ENCODE measurements at places on chromosomes 16 and 17.

GRCh38 chr17:44518032-44518431 lies 14.8 kb upstream of the GPATCH8 start:
- DNase-seq, result no peak

- no peak for DNase-seq
Observed at GRCh38 chr17:39069114-39069756, 82.2 kb downstream of the PLXDC1 start.

GRCh38 chr17:63549289-63549945 lies 860 bp upstream of the DCAF7 start:
- DNase-seq, result no peak

DNA sequence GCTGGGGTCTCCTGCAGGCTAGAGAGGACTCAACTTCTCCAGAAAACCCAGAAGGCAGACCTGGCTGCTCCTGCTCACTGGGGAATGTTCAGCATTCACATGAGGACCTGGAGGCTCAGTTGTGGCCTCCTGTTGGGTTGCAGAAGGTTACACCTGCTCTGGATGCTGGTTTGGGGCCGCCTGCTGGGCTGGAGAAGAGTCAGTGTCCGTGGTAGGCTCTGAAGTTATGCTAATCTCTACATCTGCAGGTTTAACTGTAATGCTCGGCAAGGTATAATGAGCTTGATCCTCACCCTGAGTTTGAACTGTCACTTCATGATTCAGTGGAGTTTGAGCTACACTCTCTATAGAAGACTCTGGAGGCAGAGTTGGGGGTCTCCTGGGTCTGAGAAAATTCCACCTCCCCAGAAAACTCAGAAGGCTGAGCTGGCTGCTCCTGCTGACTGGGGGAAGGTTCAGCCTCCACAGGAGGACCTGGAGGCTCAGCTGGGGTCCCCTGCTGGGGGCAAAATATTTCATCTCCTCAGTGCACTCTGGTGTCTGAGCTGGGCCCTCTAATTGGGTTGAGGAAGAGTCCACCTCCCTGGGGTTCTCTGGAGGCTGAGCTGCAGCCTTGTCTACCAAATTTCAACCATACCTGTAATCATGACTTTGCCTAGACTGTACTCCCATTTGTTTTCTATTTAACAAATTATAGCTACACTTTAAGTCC lies 23.5 kb downstream of the RDM1 start:
- no peak for DNase-seq

DNA sequence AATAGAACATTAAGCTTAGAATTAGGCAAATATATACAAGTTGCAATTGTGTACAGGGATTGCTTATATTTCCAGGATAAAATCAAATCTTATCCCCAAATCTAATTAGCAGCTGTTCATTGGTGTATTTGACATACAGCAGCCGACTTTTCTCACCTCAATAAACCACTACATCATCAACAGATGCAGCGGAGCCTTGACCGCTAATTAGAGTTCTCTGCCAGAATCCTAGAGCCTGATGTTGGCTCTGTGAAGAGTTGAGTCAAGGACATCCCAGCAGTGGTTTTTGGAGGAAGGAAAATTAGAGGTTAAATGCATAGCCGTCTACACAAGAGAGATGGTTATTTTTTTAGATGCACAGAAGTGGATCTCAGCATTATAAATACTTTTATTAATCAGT lies 221.9 kb upstream of the CACNG5 start:
- no peak for DNase-seq

DNA sequence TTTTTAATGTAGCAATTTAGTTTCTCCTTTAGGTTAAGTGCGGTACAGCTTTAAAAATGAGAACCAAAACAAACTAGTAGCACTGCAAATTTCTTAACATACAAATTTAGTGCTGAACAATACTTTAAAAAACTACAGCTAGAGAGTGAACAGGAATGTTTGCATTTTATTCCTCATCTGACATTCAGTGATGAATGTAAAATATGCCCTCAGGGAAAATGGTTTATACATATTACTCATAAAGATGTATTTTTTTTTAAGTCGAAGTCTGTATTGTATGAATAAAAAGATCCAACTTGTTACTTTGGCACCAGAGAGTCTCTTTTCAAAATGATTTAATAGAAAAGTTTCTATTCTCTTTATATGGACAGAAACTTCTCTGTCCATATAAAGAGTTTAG lies 96.8 kb downstream of the BRIP1 start:
- no peak for DNase-seq

DNA sequence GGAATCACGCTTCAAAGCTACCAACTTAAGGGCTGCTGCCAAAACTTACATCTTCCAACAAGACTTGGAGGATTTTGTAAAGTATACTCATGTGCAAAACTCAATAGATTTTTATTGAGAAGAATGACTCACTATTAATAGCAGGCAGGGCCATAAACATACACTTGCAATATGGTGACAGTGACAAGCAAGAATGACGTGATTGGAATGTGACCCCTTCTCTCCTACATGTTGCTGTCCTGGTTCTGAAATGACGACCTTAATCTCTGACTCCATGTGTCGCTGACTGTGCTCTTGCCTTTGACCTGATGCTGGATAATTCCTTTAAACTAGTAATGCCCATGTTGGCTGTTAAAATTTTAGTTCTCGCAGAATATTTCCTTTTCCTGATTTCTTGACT lies 174.5 kb downstream of the PARN start:
- no peak for DNase-seq

- DNase-seq, result no peak
Observed at GRCh38 chr16:72362973-72363372, 191.0 kb upstream of the PMFBP1 start.

DNA sequence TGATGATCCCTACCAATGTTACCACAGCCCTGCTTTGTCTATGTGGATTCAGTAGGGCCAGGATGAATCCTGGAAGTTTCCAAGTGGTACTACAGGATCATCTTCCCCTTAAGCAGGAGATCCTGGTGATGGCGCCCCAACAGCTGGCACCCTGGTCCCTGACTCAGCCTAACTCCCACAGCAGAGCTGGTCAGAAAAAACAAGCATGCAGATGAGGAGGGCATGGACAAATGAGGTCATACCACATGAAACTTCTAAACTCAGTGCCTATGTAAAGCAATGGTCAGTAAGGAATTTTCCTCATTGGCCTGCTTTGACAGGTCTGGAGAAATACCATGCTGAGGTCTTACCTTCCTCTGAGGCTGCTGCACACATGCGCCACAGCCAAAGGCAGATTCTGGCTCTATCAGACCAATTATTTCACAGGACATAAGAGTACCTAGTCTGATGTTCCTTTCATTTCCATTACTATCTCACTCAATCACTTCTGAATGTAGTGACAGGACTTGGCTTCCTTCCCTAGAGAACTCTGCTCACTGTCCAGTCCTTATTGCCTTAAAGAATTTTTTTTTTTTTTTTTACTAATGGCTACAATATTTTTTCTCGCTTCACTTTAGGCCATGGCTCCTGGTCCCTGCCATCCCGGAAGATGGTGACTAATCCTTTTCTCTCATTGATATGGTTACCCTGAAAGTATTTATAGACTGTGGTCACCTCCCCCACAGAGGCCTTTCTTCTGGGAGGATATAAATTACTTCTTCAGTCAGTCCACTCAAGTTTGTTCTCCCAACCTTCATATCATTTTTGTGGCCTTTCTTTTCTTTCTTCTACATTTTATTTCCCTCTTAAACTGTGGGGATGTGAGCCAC lies 525.2 kb upstream of the PSMD7 start:
- no peak for DNase-seq

GRCh38 chr16:6576113-6576512 lies 756.5 kb upstream of the RBFOX1 start:
- DNase-seq, result no peak

DNA sequence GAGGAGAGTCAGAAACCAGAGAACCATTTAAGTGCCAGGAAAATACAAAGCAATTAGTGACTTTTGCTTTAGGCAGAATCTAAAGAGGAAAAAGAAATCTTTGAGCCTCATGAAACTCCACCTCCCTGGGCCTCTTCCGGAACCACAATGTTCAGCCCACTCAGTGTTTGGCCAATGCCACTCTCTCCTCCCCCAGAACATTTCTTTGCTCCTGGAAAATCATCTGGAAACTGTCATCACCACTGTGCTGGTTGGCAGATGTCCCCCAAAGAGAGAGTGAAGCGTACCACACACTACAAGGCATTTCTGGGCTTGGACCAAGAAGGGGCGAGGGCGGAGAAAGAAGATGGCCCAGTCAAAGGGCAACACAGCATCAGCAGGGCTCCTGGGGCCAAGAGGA lies 7.1 kb upstream of the SOX9 start:
- no peak for DNase-seq

DNA sequence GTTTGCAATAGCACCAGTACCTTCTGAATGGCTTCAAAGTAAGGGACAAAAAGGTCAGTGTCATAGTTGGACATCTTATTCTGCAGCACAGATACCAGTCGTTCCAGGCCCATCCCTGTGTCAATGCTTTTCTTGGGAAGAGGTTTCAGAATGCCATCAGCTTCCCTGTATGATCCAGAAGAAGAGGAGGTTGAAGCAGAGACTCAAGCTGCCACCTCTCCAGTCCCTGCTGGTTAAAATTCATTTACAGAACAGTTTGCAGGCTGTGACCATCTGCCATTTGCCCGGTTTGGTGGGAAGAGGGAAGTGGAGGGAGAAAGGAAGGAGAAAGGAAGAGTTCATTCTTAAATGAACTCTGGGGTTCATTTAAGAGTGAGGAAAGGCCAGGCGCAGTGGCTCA lies 18.4 kb upstream of the EXOSC6 start:
- no peak for DNase-seq

- no peak for DNase-seq
Observed at GRCh38 chr17:14923981-14924380, 341.1 kb downstream of the PMP22 start.

GRCh38 chr16:14036889-14037288 lies 34.2 kb upstream of the MRTFB start:
- DNase-seq, result no peak

- no peak for DNase-seq
Observed at GRCh38 chr16:57091975-57092785, at the start of gene CPNE2. Gene CPNE2 (plus strand): TSS chr16:57092583. CDS start chr16:57110743, 18,160 bp downstream.

- DNase-seq, result peak; percentile 25
Observed at GRCh38 chr17:9309216-9309615, 266.4 kb downstream of the STX8 start.

DNA sequence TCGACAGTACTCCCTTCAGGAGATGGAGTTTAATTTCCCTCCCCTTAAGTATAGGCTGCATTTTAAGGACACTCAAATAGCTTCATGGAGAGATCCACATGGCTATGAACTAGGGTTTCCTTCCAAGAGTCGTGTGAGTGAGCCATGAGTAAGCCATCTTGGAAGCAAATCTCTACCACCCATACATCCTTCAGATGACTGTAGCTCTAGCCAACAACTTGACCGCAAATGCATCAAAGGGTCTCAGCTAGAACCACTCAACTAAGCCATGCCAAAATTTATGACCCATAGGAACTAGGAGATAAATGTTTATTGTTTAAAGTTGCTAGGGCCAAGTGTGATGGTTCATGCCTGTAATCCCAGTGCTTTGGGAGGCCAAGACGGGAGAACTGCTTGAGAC lies 43.4 kb downstream of the METTL16 start:
- DNase-seq, result no peak

GRCh38 chr16:72219282-72219681 lies 47.3 kb upstream of the PMFBP1 start:
- DNase-seq, result no peak

GRCh38 chr17:61470530-61471136 lies 18.4 kb downstream of the TBX4 start:
- no peak for DNase-seq

DNA sequence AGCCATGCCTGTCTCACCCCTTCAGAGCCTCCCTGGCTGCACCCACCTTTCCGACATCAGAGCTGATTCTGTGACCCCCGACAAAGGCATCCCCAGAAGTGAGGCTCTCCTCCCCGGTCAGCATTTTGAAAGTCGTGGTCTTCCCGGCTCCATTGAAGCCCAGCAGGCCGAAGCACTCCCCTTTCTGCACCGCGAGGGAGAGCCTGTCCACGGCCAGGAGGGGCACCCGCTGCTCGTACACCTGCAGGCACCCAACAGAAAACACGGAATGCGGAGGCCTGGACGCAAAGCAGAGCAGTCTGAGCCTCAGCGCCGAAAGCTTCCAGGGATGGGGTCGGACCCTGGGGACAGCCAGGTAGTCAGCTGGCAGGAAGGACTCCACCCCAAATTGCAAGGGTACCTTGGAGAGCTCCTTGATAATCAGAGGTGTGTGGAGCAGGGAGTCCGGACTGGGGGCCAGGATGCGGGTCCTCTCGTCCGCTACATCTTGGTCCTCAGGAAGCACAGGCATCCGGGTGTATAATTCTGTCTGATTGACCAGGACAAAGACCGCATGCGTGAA lies 13.1 kb upstream of the RNPS1 start:
- DNase-seq, result no peak

DNA sequence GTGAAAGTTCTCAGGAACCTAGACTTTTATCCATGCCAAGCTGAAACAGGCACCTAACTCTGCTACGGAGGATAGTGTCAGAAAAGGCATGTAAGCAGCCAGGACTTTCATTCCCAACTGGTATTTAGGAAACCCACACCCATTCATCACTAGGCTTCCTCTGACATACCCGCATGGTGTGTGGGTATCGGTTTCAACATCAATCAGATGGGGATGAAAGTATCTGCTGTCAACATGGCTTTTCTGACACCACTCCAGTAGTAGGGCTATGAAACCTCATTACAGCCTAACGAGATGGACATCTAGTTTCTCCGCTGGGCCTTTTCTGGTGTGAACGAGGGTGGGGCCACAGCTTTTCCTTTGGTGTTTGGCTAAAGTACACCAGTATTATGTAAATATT lies 1178.3 kb downstream of the CDH11 start:
- DNase-seq, result no peak

GRCh38 chr16:87600246-87600645 lies 2.1 kb upstream of the JPH3 start:
- no peak for DNase-seq

DNA sequence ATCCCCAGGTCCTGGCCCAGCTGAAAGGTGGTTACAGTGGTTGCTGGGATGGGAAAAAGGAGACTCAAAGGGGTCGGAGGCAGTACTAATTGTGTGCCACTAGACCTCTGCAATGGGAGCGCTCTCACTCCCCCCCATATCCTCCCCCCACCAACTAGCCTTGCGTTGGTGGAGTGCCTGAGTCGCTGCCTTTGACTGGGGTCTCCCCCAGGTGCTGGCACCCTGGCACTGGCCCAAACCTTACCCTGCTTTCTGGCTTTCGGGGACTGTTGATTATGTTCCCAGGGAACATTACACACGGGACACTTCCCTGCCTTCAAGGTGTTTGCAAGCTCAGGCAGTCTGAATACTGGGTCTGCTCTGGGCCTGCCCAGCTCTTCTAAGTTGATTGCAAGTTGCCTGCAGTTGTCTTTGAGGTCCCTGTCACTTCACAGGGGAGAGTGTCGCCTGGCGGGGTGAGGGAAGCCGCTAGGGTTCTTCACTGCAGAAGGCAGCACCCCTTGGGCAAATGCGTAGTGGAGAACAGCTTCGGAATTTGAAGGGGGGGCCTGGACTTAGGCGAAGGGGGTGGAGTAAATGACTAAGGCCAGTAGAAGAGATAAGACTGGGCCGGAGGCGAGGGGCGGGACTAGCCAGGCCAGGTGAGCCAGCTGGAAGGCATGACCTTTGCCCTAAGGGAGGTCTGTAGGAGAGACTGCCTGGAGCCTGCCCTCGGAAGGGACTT lies 98.0 kb downstream of the RAB11FIP4 start:
- no peak for DNase-seq

Data from retinal pigment epithelial cell (primary cell).